ENCODE measurements at places on chromosomes 12 and 14. TPM values are rescaled to one million over a fixed set of nuclear protein-coding genes. Genes with fewer than 3 reads are reported as not detected.

- H3K36me3 ChIP-seq: no peaks in the 10 kb centered on the region
- no peak overlapping the region for H3K4me3 ChIP-seq
- no peaks in the 10 kb centered on the region for H3K4me1 ChIP-seq
- no peak for DNase-seq
- H3K27me3 ChIP-seq: no peaks in the 10 kb centered on the region
- no peak overlapping the region for H3K27ac ChIP-seq
Measured at GRCh38 chr12:61111218-61111617, 1149.0 kb upstream of the USP15 start.

GRCh38 chr14:79735121-79735520, 476.2 kb downstream of the DIO2 start:
- no peaks in the 10 kb centered on the region for H3K36me3 ChIP-seq
- H3K27ac ChIP-seq: no peak overlapping the region
- H3K27me3 ChIP-seq: no peaks in the 10 kb centered on the region
- H3K4me3 ChIP-seq: no peak overlapping the region
- H3K4me1 ChIP-seq: no peaks in the 10 kb centered on the region

- H3K36me3 ChIP-seq: no peaks in the 10 kb centered on the region
- H3K27ac ChIP-seq: no peak overlapping the region
- no peaks in the 10 kb centered on the region for H3K4me1 ChIP-seq
- peaks cover 41% of the 10 kb centered on the region for H3K27me3 ChIP-seq
- DNase-seq: no peak
- H3K4me3 ChIP-seq: no peak overlapping the region
Measured at GRCh38 chr12:6192604-6193380, 7.4 kb upstream of the CD9 start.

Gene EPYC
- not detected for total RNA-seq

DNA sequence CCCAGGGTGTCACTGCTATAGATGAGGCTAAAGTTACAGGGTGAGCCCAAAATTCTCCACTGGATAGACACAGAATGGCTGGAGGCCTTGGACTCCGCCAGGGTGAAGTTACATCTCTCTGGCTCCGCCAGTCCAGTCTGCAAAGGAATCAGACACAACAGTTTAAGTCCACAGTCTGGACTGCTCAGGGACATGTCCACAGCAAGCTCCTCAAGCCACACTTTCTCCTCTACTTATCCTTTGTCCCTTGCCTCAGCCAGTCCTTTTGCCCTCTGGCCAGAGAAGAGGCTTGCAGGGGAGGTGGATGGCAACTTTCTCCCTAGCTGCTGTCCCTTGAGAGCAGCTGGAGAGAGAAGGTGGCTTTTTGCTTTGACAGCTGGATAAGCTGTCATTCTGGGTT, 28.0 kb downstream of the PTPRB start:
- H3K4me1 ChIP-seq: peaks cover 4% of the 10 kb centered on the region
- peaks cover 40% of the 10 kb centered on the region for H3K27me3 ChIP-seq
- DNase-seq: no peak
- no peaks in the 10 kb centered on the region for H3K36me3 ChIP-seq
- H3K4me3 ChIP-seq: no peak overlapping the region

DNA sequence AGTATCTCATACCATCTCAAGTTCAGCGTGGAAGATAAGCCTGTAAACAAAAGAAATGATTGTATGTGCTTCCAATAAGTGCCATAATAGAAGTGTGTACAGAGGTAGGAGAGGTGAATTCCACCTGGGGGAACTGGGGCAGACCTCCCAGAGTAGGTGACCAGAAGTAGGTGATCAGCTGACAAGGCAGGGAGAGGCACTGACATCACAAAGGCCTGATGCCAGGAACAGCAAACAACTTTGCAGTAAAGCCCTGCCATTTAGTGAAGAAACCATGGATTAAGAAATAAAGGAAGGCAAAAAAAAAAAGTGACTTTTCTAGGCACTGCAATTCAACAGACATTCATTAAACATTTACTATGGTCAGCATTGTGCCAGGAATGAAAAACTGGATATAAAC, 31.1 kb downstream of the NR1H4 start:
- no peaks in the 10 kb centered on the region for H3K36me3 ChIP-seq
- no peaks in the 10 kb centered on the region for H3K4me1 ChIP-seq
- no peak overlapping the region for H3K27ac ChIP-seq
- peaks cover 3% of the 10 kb centered on the region for H3K27me3 ChIP-seq
- no peak overlapping the region for H3K4me3 ChIP-seq

GRCh38 chr14:61568572-61569011, 126.7 kb upstream of the HIF1A start:
- DNase-seq: peak; percentile 47
- peaks cover 9% of the 10 kb centered on the region for H3K36me3 ChIP-seq
- peaks cover 44% of the 10 kb centered on the region for H3K27me3 ChIP-seq

DNA sequence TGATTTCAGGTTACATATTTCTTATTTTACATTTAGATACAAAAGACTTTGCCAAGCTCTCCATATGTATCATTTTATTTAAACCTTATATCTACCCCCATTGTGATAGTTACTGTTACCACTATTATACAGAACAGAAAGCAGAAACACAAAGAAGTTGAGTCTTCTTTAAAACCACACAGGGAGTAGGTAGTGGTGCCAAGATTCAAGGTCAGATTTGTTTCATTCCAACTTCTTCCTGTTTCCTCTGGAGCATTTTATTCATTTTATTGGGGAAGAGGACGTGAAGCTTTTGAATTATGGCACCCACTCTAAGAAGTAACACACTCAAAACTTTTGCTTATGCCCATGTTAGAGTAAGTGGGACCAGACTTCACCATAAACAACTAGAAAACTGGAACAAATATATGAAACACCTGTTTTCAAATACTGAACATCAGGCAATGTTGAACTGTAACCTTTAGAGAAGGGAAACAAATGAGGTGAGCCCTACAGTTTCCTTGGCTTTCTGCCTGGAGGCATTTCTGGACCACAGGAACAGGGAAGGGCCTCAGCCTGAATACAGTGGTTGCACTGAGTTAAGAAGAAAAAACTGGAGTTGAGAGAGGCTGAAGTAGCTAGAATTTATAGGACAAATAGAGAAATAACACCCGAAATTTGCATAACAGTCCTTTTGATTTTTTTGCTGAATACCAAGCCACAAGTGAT, 160.4 kb upstream of the SSTR1 start:
- no peak overlapping the region for H3K27ac ChIP-seq
- H3K36me3 ChIP-seq: no peaks in the 10 kb centered on the region
- H3K4me1 ChIP-seq: no peaks in the 10 kb centered on the region
- H3K4me3 ChIP-seq: no peak overlapping the region
- DNase-seq: no peak

Gene TROAP
- total RNA-seq: 79.5 TPM

Gene OTX2
- total RNA-seq: not detected

- H3K27me3 ChIP-seq: peaks cover 90% of the 10 kb centered on the region
- no peak for DNase-seq
- peaks cover 72% of the 10 kb centered on the region for H3K4me1 ChIP-seq
- H3K4me3 ChIP-seq: peak overlapping the region; percentile 67
Measured at GRCh38 chr14:60648249-60648933, 886 bp downstream of the SIX1 start.

DNA sequence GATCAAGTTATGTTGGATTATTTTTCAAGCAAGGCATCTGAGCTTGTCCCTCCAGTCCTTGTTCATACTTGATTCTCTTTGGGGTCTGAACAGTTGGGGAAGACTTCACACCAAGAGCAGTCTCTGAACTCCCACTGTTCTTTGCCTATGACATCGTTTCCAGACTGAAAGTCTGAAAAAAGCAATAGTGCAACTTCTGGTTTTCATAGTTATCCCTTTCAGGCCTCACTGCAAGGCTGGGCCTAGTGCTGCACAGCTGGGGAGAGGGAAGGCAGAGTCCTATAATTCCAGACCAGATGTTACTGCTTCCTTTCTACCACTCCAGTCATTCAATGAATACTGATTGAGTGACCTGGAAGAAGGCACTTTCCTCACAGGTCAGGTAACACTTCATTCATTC, 187.1 kb upstream of the CCND2 start:
- no peak overlapping the region for H3K4me3 ChIP-seq
- DNase-seq: no peak
- peaks cover 3% of the 10 kb centered on the region for H3K4me1 ChIP-seq
- peaks cover 7% of the 10 kb centered on the region for H3K27me3 ChIP-seq
- no peaks in the 10 kb centered on the region for H3K36me3 ChIP-seq

- H3K4me3 ChIP-seq: no peak overlapping the region
- peaks cover 31% of the 10 kb centered on the region for H3K36me3 ChIP-seq
- H3K27ac ChIP-seq: no peak overlapping the region
- peaks cover 2% of the 10 kb centered on the region for H3K4me1 ChIP-seq
- no peak for DNase-seq
Measured at GRCh38 chr12:89621521-89621920, 87.1 kb downstream of the ATP2B1 start.

GRCh38 chr12:56160193-56160763, 2.1 kb downstream of the MYL6 start:
- H3K4me3 ChIP-seq: peak overlapping the region; percentile 91
- DNase-seq: peak; percentile 79
- no peaks in the 10 kb centered on the region for H3K27me3 ChIP-seq
- peak overlapping the region; percentile 90 for H3K27ac ChIP-seq
- peaks cover 47% of the 10 kb centered on the region for H3K4me1 ChIP-seq
- peaks cover 76% of the 10 kb centered on the region for H3K36me3 ChIP-seq

Gene KCNH3
- total RNA-seq: 0.58 TPM

Gene SYCP3
- total RNA-seq: 0.28 TPM

GRCh38 chr14:58730792-58731464, 93.2 kb downstream of the DACT1 start:
- DNase-seq: no peak
- H3K27me3 ChIP-seq: peaks cover 9% of the 10 kb centered on the region
- H3K4me1 ChIP-seq: peaks cover 4% of the 10 kb centered on the region
- H3K27ac ChIP-seq: no peak overlapping the region

- H3K27me3 ChIP-seq: peaks cover 6% of the 10 kb centered on the region
- peaks cover 14% of the 10 kb centered on the region for H3K4me1 ChIP-seq
- no peak overlapping the region for H3K27ac ChIP-seq
- DNase-seq: no peak
- peaks cover 7% of the 10 kb centered on the region for H3K36me3 ChIP-seq
Measured at GRCh38 chr12:7327918-7328317, 24.0 kb downstream of the ACSM4 start.

DNA sequence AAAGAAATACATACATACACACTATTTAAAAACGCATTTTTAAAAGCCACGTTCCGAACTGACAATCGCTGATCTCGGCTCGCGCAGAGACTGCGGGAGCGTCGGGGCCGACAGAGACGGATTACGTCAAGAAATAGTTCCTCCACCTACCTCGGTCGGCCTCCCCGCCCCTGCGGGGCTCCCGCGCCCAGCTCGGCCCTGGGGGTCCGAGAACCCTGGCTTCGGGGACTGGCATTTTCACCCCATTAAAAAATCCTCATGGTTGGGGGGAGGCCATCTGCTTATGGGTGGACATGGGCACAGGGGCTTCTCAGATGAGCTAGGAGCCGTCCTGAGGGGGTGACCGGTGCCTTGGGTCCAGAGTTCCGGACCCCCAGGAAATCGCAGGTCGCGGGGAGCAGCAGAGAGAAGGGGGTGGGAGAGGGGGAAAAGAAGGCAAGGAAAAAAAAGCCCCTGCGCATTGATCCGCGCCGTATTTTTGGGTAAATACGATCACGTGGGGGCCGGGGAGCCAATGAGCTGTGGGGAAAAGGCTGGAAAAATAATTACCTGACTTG, 324 bp upstream of the HOXC9 start:
- peaks cover 26% of the 10 kb centered on the region for H3K4me1 ChIP-seq
- DNase-seq: no peak
- H3K27me3 ChIP-seq: peaks cover 95% of the 10 kb centered on the region
- H3K27ac ChIP-seq: no peak overlapping the region

DNA sequence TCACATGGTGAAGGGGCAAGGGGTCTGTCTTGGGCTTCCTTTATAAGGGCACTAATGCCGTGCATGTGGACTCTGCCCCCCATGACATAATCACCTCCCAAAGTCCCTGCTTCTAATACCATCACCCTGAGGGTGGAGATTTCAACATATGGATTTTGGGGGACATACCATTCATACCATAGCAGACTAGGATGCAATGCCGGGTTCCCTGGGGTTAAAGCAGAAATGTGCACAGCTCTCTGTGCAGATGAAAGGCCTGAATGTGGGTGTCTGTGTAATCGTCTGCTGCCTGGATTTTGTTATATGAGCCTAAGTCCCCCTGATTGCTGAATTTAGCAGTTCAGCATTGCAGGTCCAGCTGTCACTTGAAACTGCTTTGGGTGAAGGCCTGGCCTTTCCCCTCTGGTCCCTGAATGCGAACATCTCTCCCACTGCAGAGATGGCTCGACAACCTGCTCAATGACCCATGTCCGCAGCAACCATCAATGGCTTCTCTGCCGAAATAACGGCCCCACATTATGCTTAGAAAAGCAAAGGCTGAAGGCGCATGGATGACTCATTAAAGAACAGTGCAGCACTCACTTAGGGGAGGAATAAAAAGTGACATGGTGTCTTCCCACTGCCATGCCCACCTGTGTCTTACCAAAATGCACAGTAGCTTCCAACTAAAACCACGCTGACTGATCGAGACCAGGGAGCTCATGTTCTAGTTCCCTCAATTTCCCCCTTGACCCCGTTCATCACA, 286.3 kb downstream of the DPF3 start:
- no peak overlapping the region for H3K27ac ChIP-seq
- H3K27me3 ChIP-seq: peaks cover 50% of the 10 kb centered on the region
- H3K4me3 ChIP-seq: no peak overlapping the region
- peak; percentile 8 for DNase-seq
- H3K4me1 ChIP-seq: peaks cover 1% of the 10 kb centered on the region

Gene INHBE
- total RNA-seq: not detected

DNA sequence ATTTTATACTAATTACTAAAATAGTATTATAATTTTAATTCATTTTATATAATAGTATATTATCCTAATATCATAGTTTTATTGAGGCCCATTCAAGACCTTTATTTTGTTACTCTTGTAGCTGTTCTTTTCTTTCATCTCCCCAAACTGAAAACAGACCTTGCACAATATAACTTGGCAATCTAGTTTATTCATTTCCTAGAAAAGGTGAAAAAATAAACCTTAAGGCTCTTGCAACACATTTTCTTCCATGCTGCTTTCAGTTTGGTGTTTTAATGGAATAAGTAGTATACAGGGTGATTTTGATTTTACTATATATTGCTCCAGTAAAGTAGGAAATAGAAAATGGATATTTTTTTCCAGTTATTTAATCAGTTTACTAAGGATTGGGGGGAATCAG, 174.0 kb downstream of the SLC2A13 start:
- H3K4me3 ChIP-seq: no peak overlapping the region
- H3K36me3 ChIP-seq: no peaks in the 10 kb centered on the region
- H3K4me1 ChIP-seq: peaks cover 7% of the 10 kb centered on the region
- DNase-seq: no peak

Gene MMP17
- 0.48 TPM for total RNA-seq

Gene CCDC184
- 0.65 TPM for total RNA-seq

Gene ADAMTS20
- not detected for total RNA-seq

GRCh38 chr14:38250331-38250730, 5.6 kb downstream of the CLEC14A start:
- H3K36me3 ChIP-seq: no peaks in the 10 kb centered on the region
- no peak for DNase-seq
- H3K4me3 ChIP-seq: no peak overlapping the region
- H3K27ac ChIP-seq: no peak overlapping the region
- peaks cover 5% of the 10 kb centered on the region for H3K4me1 ChIP-seq
